Ascending aorta (tissue), 2 donors: ENCODE measurements at places on chromosomes 5 and 9. TPM values are rescaled to one million over a fixed set of nuclear protein-coding genes. Genes with fewer than 3 reads are reported as not detected.

F2RL2 gene
- not detected for total RNA-seq

TYRP1 gene
- not detected for total RNA-seq

NREP gene
- 15.3 TPM for total RNA-seq

OR1J2 gene
- total RNA-seq: not detected

SNAPC4 gene
- 9.4 TPM for total RNA-seq

DEPDC1B gene
- total RNA-seq: 2.4 TPM

PTGER4 gene
- 48.3 TPM for total RNA-seq

SH3RF2 gene
- total RNA-seq: 50.6 TPM

MYMK gene
- total RNA-seq: not detected

DNM1 gene
- 31.9 TPM for total RNA-seq

SAXO1 gene
- 0.11 TPM for total RNA-seq

HTR1A gene
- total RNA-seq: not detected

SPATA31C1 gene
- not detected for total RNA-seq

HAND1 gene
- not detected for total RNA-seq

CACFD1 gene
- total RNA-seq: 24.8 TPM

MSH3 gene
- 8.7 TPM for total RNA-seq

EGR1 gene
- 419 TPM for total RNA-seq

DMGDH gene
- total RNA-seq: 0.75 TPM

TEX48 gene
- not detected for total RNA-seq

ARL14EPL gene
- not detected for total RNA-seq

FLT4 gene
- 53.5 TPM for total RNA-seq

KCNV2 gene
- not detected for total RNA-seq

FOXD4L5 gene
- total RNA-seq: not detected
